Activated CD8-positive, alpha-beta T cell treated with anti-CD3 and anti-CD28 coated beads, Interleukin-2, amount 10 ng/mL, durations not matched to agents 7 days and 5 days (primary cell): ENCODE measurements at places on chromosomes 11 and 22.
A peak's percentile ranks its signal among the peaks of the same experiment; 100 is the strongest.

DNA sequence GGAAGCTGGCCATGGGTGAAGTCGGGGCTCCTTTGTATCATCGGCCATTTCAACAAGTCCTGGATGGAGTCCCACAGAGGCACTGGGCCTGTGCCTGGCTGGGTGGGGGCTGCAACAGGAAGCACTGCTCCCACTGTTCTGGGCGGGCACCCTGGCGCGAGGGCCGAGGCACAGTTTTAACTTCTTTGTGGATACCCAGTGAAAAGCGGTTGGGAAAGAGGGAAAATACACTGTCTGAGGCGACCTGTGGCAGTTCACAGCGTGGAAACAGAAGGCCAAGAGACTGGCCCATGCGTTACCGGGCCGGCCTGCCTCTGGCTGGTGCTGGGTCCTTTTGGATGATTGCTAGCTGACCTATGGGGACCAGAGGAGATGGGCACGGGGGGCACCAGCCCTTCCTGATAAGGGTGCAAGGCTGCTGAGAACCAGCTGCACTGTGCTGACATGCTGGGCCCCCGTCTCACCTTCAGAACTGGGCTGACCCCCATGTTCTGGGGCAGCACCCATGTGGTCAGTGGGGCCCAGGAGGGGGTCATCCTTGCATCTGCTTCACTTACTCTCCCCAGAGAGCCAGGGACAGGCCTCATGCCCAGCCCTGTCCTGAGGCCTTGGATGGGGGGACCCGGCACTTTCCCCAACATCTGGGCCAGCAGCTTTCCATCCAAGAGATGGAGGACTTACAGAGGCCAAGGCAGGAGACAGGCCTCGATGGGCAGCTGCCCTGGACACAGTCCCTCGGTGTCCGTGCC is 4.2 kb downstream of the OVOL1 start:
- no peaks in the 10 kb centered on the region for H3K36me3 ChIP-seq
- peak overlapping the region; percentile 75 for H3K27ac ChIP-seq
- H3K4me1 ChIP-seq = peaks cover 38% of the 10 kb centered on the region
- H3K27me3 ChIP-seq = peaks cover 32% of the 10 kb centered on the region

DNA sequence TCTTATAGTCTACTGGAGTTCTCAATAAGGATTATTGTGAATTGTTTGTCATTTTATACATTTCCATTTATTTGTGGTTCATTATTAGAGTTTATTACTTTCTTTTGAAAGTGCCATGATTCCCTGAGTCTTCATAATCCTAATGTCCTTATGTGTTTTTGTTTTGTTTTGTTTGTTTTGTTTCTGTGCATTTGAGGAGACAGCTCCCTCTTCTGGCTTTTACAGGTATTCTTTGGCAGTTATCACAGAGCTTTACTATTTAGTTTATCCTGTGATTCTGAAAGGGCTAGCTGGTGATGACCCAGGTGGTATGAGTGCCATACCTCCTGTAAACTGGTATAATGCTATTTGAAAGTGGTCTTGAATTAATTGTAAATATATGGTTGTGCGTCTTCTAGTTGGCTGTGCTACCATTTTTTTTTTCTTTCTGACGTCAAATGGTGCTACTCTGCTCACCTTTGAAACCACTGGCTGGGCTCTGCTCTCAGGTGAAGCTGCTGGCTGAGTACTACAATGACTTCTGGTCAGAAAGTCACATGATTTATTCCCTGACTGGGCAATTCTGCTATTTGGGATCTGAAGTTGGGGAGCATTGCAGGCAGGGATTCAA is 751.2 kb downstream of the JRKL start:
- no peaks in the 10 kb centered on the region for H3K36me3 ChIP-seq
- H3K4me1 ChIP-seq = no peaks in the 10 kb centered on the region
- H3K27ac ChIP-seq = no peak overlapping the region
- DNase-seq = no peak

- peaks cover 14% of the 10 kb centered on the region for H3K4me1 ChIP-seq
- peak overlapping the region; percentile 32 for H3K27ac ChIP-seq
- no peak for DNase-seq
- no peak overlapping the region for H3K4me3 ChIP-seq
- peaks cover 2% of the 10 kb centered on the region for H3K27me3 ChIP-seq
- H3K36me3 ChIP-seq = no peaks in the 10 kb centered on the region
Measured at GRCh38 chr11:65060913-65061408, 2.6 kb upstream of the NAALADL1 start.

DNA sequence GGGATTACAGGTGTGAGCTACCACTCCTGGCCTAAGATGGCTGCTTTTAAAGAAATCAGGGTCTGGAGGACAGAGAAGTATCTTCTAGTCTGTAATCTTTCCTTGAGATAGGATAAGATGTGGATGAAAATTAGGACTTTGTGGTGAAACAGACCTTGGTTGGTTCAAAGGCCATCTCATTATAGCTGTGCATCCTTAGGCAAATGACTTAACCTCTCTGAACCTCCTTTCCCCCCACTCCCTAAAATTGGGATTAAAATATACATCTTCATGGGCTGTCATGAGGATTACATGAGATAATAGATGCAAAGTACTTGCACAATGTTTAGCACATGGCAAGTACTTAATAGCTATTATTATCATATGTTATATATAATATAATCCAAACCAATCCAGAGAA is 10.8 kb upstream of the E2F8 start:
- H3K36me3 ChIP-seq = peaks cover 3% of the 10 kb centered on the region
- no peaks in the 10 kb centered on the region for H3K4me1 ChIP-seq
- no peak for DNase-seq
- no peak overlapping the region for H3K27ac ChIP-seq
- H3K4me3 ChIP-seq = no peak overlapping the region
- peaks cover 48% of the 10 kb centered on the region for H3K27me3 ChIP-seq

GRCh38 chr11:124837491-124837856 is 27.8 kb upstream of the ROBO3 start:
- no peaks in the 10 kb centered on the region for H3K36me3 ChIP-seq
- no peak overlapping the region for H3K4me3 ChIP-seq
- H3K27me3 ChIP-seq = peaks cover 61% of the 10 kb centered on the region
- H3K4me1 ChIP-seq = peaks cover 24% of the 10 kb centered on the region

DNA sequence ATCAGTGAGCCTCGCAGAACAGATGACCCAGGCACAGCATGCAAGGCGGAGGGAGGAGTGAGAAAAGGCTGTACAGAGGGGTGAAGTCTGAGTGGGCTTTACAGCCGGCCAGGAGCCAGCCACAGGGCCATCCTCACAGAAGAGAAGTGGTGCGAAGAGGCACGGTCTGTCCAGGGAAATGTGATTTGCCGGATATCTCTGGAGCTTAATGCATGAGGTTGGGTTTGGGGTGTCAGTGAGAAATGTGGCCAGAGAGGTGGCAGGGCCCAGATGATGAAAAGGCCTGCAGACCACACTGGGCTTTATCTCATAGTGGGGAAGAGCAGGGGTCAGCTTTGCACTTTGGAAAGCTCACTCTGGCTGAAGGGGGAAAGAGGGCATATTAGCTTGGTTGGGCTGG is 255.2 kb downstream of the BUD13 start:
- H3K4me1 ChIP-seq = no peaks in the 10 kb centered on the region
- DNase-seq = no peak
- H3K27me3 ChIP-seq = peaks cover 4% of the 10 kb centered on the region

- H3K27ac ChIP-seq = no peak overlapping the region
- H3K27me3 ChIP-seq = no peaks in the 10 kb centered on the region
- no peak overlapping the region for H3K4me3 ChIP-seq
- H3K36me3 ChIP-seq = no peaks in the 10 kb centered on the region
- no peak for DNase-seq
Measured at GRCh38 chr11:120125024-120125423, 12.9 kb downstream of the TRIM29 start.

GRCh38 chr22:44595841-44596341 is 97.9 kb upstream of the RTL6 start:
- no peak for DNase-seq
- H3K36me3 ChIP-seq = no peaks in the 10 kb centered on the region
- peak overlapping the region; percentile 18 for H3K4me3 ChIP-seq
- H3K27ac ChIP-seq = no peak overlapping the region

GRCh38 chr22:24727218-24727851 is 47.2 kb downstream of the PIWIL3 start:
- H3K27ac ChIP-seq = no peak overlapping the region
- DNase-seq = no peak
- H3K27me3 ChIP-seq = peaks cover 13% of the 10 kb centered on the region
- no peaks in the 10 kb centered on the region for H3K4me1 ChIP-seq
- H3K36me3 ChIP-seq = no peaks in the 10 kb centered on the region
